Nephron progenitor cell (in vitro differentiated cells): ENCODE measurements at places on chromosomes 6 and 20.

GRCh38 chr6:17900011-17900410 is 87.4 kb downstream of the KIF13A start:
- DNase-seq: no peak

- no peak for DNase-seq
These were observed 531.3 kb downstream of the QKI start for GRCh38 chr6:163945808-163946207.

DNA sequence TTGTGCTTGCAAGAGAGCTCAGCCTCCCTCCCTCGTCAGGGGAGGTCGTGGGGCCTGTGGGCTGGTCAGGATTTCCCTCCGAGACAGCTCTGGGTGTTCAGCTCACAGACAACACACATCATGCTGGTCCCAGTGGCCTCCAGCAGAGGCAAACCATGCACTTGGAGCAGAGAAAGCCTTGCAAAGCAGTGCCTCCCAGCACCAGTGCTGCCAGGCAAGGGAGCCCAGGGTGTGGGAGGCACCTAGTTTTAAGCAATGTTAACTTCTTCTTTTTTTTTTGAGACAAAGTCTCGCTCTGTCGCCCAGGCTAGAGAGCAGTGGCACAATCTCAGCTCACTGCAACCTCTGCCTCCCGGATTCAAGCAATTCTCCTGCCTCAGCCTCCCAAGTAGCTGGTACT is 34.0 kb upstream of the INSM1 start:
- no peak for DNase-seq

- no peak for DNase-seq
These were observed 116.2 kb downstream of the GFRAL start for GRCh38 chr6:55443238-55444134.

GRCh38 chr6:33123732-33124524 is 48.1 kb downstream of the HLA-DPB1 start:
- DNase-seq: peak; percentile 41

GRCh38 chr6:28586962-28587745 is 61.5 kb downstream of the GPX5 start:
- peak; percentile 48 for DNase-seq

- no peak for DNase-seq
These were observed 627.4 kb upstream of the CITED2 start for GRCh38 chr6:140001821-140002341.

GRCh38 chr6:22295145-22295544 is 1.7 kb downstream of the PRL start:
- DNase-seq: no peak

DNA sequence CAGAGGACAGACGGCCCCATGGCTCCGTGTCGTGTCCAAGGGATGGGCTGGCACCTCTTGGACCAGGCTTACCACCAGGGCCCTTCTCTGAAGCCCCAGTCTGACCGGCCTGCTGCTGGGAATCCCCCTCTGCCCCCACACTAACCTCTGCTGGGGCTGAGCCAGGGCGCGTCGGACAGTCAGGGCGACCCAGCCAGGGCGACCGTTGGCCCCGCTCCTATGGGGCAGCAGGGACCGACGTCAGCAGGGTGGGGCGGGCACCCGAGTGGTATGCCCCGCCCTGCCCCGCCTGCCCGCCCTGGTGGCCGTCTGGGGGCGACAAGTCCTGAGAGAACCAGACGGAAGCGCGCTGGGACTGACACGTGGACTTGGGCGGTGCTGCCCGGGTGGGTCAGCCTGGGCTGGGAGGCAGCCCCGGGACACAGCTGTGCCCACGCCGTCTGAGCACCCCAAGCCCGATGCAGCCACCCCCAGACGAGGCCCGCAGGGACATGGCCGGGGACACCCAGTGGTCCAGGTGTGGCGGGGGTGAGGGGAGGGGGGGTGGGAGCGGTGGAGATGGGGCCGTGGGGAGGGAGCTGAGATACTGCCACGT is at the start of gene SLC17A9:
SLC17A9 (plus strand) TSS at position 337 of the 595 bp plus-strand sequence; CDS start at position 459, 122 bp downstream.
- DNase-seq: peak; percentile 50
